Skin of body (tissue), 3 donors: ENCODE measurements at places on chromosomes 6 and 20. TPM values are rescaled to one million over a fixed set of nuclear protein-coding genes. Genes with fewer than 3 reads are reported as not detected.

TGM3 gene
- 16.6 TPM for total RNA-seq

CYP24A1 gene
- 1.3 TPM for total RNA-seq

SLC44A4 gene
- total RNA-seq = 0.10 TPM

NKX2-2 gene
- total RNA-seq = not detected
